ENCODE measurements at places on chromosomes 5 and 9.

DNA sequence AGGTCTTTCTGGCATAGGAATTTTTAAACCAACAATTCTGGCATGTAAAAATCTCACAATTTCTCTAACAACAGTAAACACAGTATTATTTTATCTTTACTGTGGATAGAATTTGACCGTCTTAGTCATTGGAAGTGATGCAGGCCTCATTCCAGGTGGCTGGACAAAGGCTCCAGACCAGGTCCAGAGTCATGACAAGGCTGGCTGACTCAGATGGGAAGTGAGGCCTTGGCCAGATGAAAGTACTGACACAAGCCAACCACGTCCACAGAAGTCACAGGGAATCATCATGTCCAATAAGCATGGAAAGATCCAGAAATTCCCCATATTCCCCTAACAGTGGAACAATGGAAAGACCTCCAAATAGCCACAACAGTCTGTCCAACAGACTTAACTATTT, 12.4 kb downstream of the SPOCK1 start:
- no peak for DNase-seq

- peak; percentile 71 for DNase-seq
Observed at GRCh38 chr9:4297786-4298254, 2.0 kb downstream of the GLIS3 start.

- DNase-seq: no peak
Observed at GRCh38 chr5:152622628-152623027, 217.5 kb upstream of the NMUR2 start.

DNA sequence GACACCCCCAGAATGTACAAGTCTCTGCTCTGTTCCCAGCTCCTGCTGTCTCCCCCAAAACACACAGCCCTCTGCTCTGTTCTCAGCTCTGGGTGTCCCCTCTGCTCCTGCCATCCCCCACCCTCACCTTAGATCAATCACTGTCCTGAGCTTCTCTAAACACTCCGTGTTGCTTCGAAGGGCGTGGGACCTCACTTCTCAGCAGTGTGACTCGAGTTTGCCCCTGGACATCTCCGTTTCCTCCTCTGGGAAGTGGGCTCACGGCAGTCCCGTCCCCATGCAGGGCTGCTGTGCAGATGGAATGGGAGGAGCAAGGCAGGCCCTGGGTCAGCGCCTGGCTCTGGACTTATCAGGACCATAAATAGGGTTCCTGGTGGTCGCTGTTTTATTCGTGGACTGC, 98.0 kb upstream of the RAPGEF1 start:
- no peak for DNase-seq

DNA sequence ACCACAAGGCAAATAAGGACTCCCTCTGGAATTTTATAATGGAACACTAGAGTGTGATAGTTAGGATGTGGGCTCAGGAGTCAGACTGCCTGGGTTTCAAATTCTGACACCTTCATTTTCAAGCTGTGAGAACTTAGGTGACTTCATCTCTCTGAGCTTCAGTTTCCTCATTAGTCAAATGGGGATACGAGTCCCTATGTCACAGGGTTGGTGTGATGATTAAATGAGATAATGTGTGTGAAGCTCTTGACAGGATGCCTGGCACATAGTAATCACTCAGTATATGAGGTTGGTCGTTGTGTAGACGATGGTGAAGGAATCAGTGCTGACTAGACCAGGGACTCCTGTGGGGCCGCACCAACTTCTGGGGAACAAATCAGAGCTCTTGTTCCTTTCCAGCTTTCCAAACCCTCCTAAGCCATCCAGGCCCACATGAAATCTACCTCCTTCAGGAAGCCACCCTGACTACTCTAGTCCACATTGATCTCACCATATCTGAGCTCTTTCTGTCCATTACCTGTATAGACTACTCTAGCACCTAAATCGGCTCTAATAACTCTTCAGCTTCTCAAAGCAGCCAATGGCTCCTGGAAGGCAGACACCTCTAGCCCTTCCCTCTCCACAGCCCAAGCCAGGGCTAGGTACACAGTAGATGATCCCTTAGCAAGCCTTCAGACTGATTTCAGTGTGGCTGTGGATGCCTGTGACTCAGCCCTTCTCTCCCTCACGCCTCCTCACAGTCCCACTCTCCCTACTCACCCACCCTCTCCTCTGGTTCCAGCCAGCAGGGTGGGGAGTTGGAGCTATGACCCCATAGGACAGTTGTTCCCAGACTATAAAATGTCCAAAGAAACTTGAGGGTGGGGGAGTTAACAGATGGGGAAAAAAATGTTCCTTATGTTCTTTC, 2.5 kb upstream of the TCF7 start:
- no peak for DNase-seq
